ENCODE measurements at places on chromosomes 1 and 21.

DNA sequence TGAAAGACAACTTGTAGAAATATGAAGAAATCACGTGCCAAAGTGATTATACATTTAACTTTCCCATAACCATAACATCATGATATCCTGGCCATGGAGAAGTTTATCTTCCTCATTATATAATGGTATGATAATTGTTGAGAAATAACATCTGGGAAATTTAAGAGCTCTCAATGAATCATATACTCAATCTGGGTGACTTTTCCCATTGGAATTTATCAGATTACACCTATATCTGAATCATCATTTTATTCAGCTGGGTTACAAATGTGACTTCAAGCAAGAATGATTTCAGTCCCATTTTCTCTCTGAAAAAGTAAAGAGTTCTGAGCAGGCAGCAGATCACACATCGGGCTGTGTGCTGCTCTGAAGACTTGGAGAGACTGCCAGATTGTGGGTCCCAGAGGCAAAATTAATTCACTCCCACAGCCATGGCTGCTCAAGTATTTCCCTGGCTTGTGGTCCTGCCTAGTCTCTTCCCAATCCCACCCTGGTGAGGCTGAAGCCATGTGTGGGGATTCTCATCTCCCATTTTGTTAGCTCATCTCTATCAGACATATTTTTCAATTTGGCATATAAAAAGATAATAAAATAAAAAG lies 278.0 kb downstream of the MRPL39 start:
- H3K4me3 ChIP-seq, result no peak overlapping the region
- H3K27me3 ChIP-seq, result no peaks in the 10 kb centered on the region
- no peak for DNase-seq
- H3K36me3 ChIP-seq, result no peaks in the 10 kb centered on the region

GRCh38 chr1:5989286-5989605 lies 3.0 kb downstream of the NPHP4 start:
- H3K4me3 ChIP-seq, result no peak overlapping the region
- DNase-seq, result no peak
- peaks cover 20% of the 10 kb centered on the region for H3K4me1 ChIP-seq
- H3K36me3 ChIP-seq, result no peaks in the 10 kb centered on the region

GRCh38 chr1:173113015-173113741 lies 62.4 kb upstream of the TNFSF18 start:
- H3K27ac ChIP-seq, result no peak overlapping the region
- peaks cover under 1% of the 10 kb centered on the region for H3K36me3 ChIP-seq

GRCh38 chr1:81550753-81551152 lies 250.0 kb upstream of the ADGRL2 start:
- H3K4me1 ChIP-seq, result peaks cover 47% of the 10 kb centered on the region
- no peaks in the 10 kb centered on the region for H3K36me3 ChIP-seq
- DNase-seq, result no peak
- H3K4me3 ChIP-seq, result no peak overlapping the region
- no peaks in the 10 kb centered on the region for H3K27me3 ChIP-seq
- peak overlapping the region; percentile 51 for H3K27ac ChIP-seq

DNA sequence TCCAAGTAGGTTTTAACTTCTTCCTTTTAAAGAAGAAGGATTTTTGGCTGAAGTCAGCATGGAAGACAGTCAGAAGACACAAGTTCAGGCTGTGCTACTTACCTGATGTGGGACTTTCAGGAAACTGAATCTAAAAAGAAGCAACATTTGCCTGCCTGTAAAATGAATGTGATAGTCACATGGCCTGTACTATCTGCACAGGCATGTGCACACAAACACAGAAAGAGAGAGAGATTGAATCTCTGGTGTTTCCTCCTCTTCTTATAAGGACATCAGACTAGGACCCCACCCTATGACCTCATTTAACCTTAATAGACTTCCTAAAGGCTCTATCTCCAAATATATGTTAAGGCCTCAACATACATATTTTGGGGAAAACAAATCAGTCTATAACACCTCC lies 542.9 kb downstream of the PLPP3 start:
- no peak overlapping the region for H3K27ac ChIP-seq
- peaks cover 9% of the 10 kb centered on the region for H3K4me1 ChIP-seq
- no peak for DNase-seq
- no peaks in the 10 kb centered on the region for H3K36me3 ChIP-seq

DNA sequence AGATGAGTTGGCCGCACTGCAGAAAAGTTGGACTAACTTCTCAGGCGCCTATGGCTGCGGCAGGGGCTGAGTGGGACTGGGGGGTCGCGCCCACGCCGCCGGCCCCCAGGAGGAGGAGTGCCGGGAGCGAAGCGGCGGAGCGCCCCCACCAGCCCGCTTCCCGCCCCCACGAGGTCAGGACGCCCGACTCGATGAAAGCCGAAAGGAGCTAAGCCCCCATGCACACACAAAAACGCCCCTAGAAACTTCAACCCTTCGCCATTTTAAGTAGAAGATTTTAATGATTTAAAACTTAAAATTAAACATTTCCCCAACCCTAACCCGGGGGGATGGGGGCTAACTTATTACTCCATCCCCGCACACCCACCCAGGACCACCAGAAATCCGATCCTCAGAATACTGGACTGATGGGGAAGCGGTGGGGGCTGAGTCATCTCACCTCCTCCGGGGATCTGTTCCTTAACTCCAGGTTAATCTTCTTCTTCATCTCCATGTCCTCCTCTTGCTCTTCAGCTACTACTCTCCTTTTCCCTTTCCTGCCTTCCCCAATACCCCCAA lies 539 bp downstream of the ANP32E start:
- H3K4me1 ChIP-seq, result peaks cover 15% of the 10 kb centered on the region
- no peaks in the 10 kb centered on the region for H3K36me3 ChIP-seq
- H3K4me3 ChIP-seq, result no peak overlapping the region
- H3K27me3 ChIP-seq, result no peaks in the 10 kb centered on the region

DNA sequence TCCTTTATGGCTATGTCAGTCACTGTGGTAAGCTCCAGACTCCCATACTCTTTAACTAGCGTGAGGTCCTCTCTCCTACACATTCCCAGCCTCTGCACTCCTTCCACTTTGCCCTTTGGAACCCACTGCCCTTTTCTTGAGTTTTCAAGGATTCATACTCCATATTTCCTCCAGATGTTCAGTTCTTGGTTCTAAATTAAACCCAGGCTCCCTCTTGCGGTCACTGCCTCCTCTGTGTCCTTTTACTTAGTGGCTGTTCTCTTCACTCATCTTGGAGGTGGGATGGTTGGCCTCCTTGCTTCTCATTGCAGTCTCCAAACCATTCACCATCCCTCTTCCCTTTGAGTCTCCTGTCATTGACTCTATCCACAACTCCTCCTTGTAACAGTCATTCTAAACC lies 208.1 kb downstream of the TGFB2 start:
- no peak overlapping the region for H3K27ac ChIP-seq
- no peak overlapping the region for H3K4me3 ChIP-seq
- no peak for DNase-seq
- no peaks in the 10 kb centered on the region for H3K36me3 ChIP-seq
- H3K4me1 ChIP-seq, result peaks cover 15% of the 10 kb centered on the region

DNA sequence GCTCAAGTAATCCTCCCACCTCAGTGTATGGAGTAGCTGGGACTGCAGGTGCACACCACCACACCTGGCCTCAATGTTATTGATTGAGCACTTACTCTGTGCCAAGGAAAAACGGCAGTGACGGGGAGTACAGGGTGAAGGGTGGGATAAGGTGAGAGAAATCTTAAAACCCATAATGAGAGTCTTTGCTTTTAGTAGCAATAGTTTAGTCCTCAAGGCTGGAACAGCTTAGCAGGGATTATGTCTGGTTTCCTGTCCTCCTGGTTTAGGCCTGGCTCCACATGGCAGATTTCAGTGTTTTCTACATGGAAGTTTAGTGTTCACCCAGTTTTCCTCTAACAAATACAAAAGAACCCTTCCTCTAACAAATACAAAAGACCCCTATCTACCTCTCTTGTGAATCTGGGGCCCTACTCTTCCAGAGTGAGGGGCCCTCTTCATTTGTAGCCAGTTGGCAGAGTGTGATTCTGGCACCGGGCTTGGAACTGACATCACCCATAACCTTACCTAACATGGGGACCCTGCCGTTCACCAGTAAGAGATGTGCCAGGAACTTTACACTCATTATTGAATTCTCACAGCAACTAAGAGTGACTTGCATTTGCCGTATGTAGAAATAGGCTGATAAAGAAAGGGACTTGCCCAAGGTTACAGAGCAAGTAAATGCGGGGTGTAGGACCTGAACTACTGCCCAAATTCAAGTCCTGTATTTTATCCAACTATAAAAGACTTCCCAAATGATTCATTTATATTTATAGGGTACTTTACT lies 6.9 kb downstream of the ZNF691 start:
- peaks cover 62% of the 10 kb centered on the region for H3K36me3 ChIP-seq
- H3K27ac ChIP-seq, result no peak overlapping the region
- H3K4me3 ChIP-seq, result no peak overlapping the region
- no peak for DNase-seq

- H3K4me3 ChIP-seq, result no peak overlapping the region
- no peaks in the 10 kb centered on the region for H3K36me3 ChIP-seq
- peaks cover 74% of the 10 kb centered on the region for H3K27me3 ChIP-seq
- no peaks in the 10 kb centered on the region for H3K4me1 ChIP-seq
These were observed 29.7 kb upstream of the GRIK3 start for GRCh38 chr1:37064039-37064438.
